ENCODE measurements at places on chromosomes 5 and 9. TPM values are rescaled to one million over a fixed set of nuclear protein-coding genes. Genes with fewer than 3 reads are reported as not detected.

Gene CNTNAP3B
- not detected for total RNA-seq

Gene HSD17B3
- 0.42 TPM for total RNA-seq

Gene EQTN
- total RNA-seq, result not detected

DNA sequence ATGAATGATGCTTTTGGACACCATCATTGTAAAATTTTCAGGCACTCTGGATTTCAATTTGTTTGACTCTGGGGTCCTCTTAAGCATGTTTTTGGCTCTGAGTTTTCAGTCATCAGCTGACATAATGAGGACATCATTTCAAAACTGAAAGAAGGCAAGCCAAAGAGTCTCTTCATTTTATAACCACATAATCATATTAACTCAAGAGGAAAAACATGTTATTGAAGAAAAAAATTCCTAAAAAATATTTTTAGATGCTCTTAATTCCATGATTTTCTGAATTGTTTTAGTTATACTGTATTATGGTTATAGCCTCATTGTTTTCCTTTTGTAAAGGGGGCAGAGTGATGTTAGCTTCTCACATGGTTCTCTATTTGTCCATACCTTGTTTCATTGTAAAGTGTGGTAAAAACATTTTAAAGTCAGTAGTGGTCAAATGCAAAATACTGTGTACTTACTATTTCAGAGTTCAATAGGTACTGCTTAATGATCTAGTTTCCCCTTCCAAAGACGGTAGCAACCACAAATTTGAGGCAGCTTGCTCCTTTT is 472.1 kb downstream of the DMRT2 start:
- DNase-seq, result no peak
- H3K27ac ChIP-seq, result no peak overlapping the region
- no peaks in the 10 kb centered on the region for H3K27me3 ChIP-seq
